ENCODE measurements at places on chromosomes 5 and 9.
A peak's percentile ranks its signal among the peaks of the same experiment; 100 is the strongest.

GRCh38 chr9:81753436-81753835 is 64.1 kb upstream of the TLE1 start:
- no peaks in the 10 kb centered on the region for H3K4me1 ChIP-seq
- no peaks in the 10 kb centered on the region for H3K36me3 ChIP-seq
- DNase-seq = no peak
- H3K4me3 ChIP-seq = no peak overlapping the region

- H3K27ac ChIP-seq = no peak overlapping the region
- H3K4me1 ChIP-seq = peaks cover 59% of the 10 kb centered on the region
- no peak for DNase-seq
- no peak overlapping the region for H3K4me3 ChIP-seq
Measured at GRCh38 chr5:78632467-78632866, 16.1 kb downstream of the LHFPL2 start.

GRCh38 chr5:17255471-17256021 is 38.1 kb downstream of the BASP1 start:
- H3K36me3 ChIP-seq = no peaks in the 10 kb centered on the region
- no peaks in the 10 kb centered on the region for H3K4me1 ChIP-seq
- no peak overlapping the region for H3K27ac ChIP-seq
- no peak overlapping the region for H3K4me3 ChIP-seq

DNA sequence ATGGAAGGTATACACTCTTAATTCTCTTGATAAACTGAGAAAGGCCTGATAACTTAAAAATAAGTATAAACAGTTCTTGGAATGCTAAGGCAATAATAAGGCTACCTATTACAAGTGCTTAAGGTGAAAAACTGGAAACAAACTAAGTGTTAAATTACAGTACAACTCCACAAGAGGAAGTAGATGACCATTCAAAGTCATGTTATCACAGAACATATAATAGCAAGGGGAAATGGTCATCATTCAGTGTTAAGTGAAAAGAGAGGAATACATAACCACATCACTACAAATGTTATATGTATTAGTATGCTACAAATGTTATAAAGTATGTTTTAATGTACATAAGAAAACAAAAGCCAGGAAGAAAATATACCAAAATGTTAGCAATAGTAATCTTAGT is 135.9 kb downstream of the CCDC192 start:
- no peaks in the 10 kb centered on the region for H3K27me3 ChIP-seq
- H3K27ac ChIP-seq = no peak overlapping the region
- no peak overlapping the region for H3K4me3 ChIP-seq

DNA sequence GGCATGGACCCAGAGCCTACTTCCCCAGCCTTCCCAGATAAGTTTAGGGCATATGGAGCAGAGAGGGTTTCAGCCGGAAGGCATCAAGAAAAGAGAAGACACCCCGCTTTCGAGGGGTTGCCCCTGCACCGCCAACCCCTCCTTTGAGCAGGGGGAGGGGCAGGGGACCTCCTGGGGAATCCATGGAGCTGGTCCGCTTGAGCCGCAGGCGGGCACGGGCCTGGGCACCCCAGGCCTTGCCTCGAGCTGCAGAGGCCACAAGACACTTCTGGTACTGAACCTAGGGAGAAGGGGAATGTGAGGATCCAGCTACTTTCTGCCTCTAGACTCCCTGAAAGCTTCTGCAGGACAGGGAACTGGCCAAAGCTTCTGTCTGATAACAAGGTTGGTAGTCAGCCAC is 1.3 kb upstream of the SRA1 start:
- H3K4me1 ChIP-seq = peaks cover 65% of the 10 kb centered on the region
- H3K4me3 ChIP-seq = no peak overlapping the region
- no peaks in the 10 kb centered on the region for H3K27me3 ChIP-seq
- DNase-seq = no peak
- no peak overlapping the region for H3K27ac ChIP-seq

DNA sequence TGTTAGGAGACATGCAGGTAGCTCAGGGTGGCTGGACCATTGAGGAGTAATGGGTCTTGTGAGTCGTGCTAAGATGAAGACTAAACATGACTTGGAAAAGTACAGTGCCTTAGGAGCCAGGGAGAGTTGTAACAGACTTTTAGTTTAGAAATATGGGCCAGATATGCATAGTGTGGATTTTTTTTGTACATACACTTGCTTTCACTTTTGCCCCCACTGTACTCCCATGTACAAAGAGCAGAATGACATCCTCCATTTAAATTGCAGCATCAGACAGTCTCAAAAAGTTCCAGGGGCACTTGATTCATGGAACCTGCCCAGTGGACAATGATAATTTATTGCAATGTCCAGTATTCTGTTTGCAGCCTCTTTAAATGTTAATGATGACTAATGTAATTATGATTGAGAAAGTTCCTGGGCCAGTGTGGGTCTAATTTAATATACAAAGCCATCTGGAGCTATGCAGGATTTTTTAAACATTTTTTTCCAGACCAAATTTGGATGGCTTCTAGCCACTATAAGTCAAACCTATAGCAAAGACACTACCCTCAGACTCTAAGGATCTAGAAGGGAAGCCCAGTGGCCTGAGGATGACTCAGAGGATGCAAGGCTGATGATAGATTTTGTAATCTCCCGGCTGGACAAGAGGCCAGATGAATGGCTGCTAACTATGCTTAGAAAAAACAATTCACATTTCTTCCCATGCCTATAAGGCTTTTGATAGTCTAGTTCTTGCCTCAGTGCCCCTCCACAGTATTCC is 80.1 kb downstream of the TRPC7 start:
- H3K4me3 ChIP-seq = no peak overlapping the region
- no peak for DNase-seq
- no peaks in the 10 kb centered on the region for H3K4me1 ChIP-seq
- H3K27ac ChIP-seq = no peak overlapping the region
- H3K27me3 ChIP-seq = peaks cover 78% of the 10 kb centered on the region
- H3K36me3 ChIP-seq = no peaks in the 10 kb centered on the region

GRCh38 chr9:131275332-131276093 is 797 bp downstream of the FAM78A start:
- H3K4me1 ChIP-seq = peaks cover 88% of the 10 kb centered on the region
- no peaks in the 10 kb centered on the region for H3K36me3 ChIP-seq
- H3K4me3 ChIP-seq = peak overlapping the region; percentile 96
- no peaks in the 10 kb centered on the region for H3K27me3 ChIP-seq
- peak overlapping the region; percentile 99 for H3K27ac ChIP-seq

DNA sequence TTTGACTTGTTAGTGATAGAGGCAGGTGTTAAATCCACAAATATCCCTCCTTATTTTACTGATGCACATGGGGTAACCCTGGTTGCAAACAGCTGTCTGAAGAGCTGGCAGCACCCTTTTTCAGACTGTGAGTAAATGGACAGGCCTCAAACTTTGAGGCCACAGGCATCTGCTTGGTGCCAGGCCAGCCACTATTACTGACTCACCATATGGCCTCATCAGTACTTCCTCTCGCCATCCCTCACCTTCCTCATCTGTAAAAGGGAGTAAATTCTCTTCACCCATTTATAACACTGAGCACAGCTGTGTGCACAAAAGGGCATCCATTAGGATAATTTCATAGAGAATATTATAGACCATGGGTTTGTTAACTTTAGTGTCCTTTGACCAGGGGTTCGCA is 11.9 kb upstream of the TNIP1 start:
- no peaks in the 10 kb centered on the region for H3K27me3 ChIP-seq
- H3K4me3 ChIP-seq = no peak overlapping the region
- H3K36me3 ChIP-seq = no peaks in the 10 kb centered on the region
- no peak for DNase-seq

GRCh38 chr5:8813180-8813579 is 732.7 kb downstream of the SEMA5A start:
- no peaks in the 10 kb centered on the region for H3K4me1 ChIP-seq
- H3K4me3 ChIP-seq = no peak overlapping the region
- H3K36me3 ChIP-seq = no peaks in the 10 kb centered on the region
- no peak for DNase-seq

GRCh38 chr9:129840034-129840433 is 4.8 kb downstream of the USP20 start:
- H3K4me1 ChIP-seq = peaks cover 24% of the 10 kb centered on the region
- no peak overlapping the region for H3K4me3 ChIP-seq
- peaks cover 8% of the 10 kb centered on the region for H3K36me3 ChIP-seq
- no peak for DNase-seq
- no peaks in the 10 kb centered on the region for H3K27me3 ChIP-seq

GRCh38 chr9:21443849-21444625 is 3.8 kb downstream of the IFNA1 start:
- DNase-seq = no peak
- no peaks in the 10 kb centered on the region for H3K36me3 ChIP-seq
- no peak overlapping the region for H3K4me3 ChIP-seq
- peaks cover 25% of the 10 kb centered on the region for H3K27me3 ChIP-seq

DNA sequence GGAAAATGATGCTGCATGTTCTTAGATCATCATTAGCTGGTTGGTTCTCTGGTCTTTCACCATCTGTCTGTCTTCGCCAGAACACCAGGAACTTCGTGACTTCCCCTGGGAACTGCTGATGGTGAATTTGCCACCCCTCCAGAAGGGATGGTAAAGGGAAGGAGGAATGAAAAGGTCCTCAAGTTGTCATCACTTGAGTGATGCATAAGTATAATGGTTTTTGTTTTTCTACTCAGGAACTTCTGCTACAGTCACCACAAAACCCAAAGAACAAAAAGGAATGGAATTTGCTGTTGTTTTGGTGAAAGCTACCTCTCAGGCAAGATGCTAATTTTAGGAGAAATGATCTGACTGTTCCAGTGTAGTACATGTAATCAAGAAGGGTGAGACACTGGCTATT is 328.4 kb downstream of the ARHGEF28 start:
- DNase-seq = no peak
- H3K36me3 ChIP-seq = no peaks in the 10 kb centered on the region
- no peaks in the 10 kb centered on the region for H3K27me3 ChIP-seq

DNA sequence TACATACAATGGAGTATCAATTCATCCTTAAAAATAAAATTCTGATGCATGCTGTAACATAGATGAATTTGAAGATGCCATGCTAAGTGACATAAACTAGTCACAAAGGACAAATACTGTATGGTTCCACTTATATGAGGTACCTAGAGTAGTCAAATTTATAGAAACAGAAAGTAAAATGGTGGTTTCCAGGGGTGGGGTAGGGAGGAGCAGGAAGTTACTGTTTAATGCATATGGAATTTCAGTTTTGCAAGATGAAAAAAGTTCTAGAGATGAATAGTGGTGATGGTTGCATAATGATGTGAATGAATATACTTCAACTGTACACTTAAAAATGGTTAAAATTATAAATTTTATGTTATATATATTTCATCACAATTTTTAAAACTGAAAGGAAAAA is 57.3 kb upstream of the FNIP1 start:
- H3K27ac ChIP-seq = no peak overlapping the region
- H3K4me1 ChIP-seq = no peaks in the 10 kb centered on the region
- no peaks in the 10 kb centered on the region for H3K36me3 ChIP-seq
- H3K4me3 ChIP-seq = no peak overlapping the region
- DNase-seq = no peak
- no peaks in the 10 kb centered on the region for H3K27me3 ChIP-seq

DNA sequence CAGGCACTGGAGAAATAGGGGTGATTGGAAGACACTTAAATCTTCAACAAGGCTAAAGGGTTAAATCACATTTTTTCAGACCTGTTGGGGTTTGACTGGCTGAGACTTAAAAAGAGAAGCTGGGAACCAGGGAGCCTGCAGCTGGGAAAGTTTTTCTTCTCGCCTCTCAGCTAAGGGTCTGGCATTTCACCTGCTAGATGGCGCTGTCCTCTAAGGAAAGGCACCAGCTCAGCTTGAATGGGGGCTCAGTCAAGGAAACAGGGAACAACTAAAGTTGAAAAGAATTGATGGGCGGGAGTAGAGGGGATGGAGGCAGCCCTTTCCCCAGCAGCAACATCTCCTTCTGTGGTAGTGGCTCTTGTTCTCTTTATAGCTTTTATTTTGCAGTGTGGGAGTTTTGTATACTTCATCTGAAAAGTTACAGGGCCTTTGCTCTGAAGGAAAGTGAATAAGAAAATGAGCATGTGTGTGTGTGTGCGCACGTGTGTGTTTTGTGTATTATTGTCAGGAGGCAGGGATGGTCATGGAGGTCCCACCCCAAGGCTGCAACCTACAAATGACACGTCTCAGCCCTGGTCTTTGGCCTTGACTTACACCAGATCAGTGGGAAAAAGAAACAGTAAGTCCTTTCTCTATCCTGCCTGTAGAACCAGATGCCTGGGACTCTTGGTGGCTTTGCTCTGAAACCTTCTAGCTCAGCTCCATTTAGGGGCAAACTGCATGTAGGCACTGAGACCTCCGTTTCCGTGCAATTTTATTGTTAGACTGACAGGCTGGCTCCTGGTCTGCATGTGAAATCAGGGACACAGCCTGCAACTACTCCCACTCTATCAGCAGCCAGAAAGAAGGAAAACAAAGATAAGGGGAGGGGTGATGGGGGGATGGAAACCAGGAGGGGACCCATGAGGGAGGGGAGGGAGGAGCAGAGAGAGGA is 316.2 kb upstream of the CLINT1 start:
- peak; percentile 67 for DNase-seq
- no peaks in the 10 kb centered on the region for H3K36me3 ChIP-seq
- peak overlapping the region; percentile 74 for H3K27ac ChIP-seq
- peaks cover 14% of the 10 kb centered on the region for H3K27me3 ChIP-seq
- no peak overlapping the region for H3K4me3 ChIP-seq

DNA sequence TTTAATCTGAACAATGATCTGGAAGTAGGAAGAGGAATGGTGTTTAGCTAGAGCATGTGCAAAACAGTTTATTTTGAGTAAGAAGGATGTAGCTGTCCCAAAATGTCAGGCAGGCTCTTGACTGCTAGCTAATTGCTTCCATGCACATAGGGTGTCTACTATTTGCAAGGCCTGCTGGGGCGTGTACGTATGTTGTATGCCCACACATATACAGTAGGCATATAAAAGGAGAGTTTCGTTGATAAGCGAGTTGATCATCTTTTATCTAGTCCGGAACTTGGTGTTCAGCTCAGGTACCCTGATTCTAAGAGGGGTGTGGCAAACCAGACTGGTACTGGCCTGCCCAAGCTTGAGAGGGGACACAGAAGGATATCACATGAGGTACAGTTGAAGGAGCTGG is 177.2 kb downstream of the GOLPH3 start:
- H3K4me3 ChIP-seq = no peak overlapping the region
- no peaks in the 10 kb centered on the region for H3K27me3 ChIP-seq
- peaks cover 39% of the 10 kb centered on the region for H3K36me3 ChIP-seq
- DNase-seq = no peak

- H3K4me3 ChIP-seq = no peak overlapping the region
- peaks cover 7% of the 10 kb centered on the region for H3K27me3 ChIP-seq
- H3K27ac ChIP-seq = no peak overlapping the region
- no peaks in the 10 kb centered on the region for H3K4me1 ChIP-seq
- no peak for DNase-seq
Measured at GRCh38 chr9:71515626-71516025, 252.7 kb downstream of the CEMIP2 start.

DNA sequence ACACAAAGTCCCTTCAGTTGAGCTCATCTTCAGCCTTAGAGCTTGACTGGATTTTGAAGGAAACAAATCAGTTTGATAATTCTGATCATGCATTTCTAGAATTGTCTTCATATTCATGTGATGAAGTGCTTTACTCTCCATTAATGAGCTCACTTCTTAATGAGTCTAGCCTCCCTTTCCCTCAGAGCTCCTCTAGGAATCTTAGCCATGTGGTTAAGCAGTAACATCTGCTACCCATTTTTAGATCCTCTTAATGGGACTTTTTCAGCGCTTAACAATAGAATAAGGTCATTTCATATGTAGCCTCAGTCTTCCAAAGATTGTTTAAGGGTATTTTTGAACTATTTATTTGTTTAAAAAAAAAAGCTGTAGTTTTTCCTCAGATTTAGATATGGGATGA is 36.9 kb upstream of the LURAP1L start:
- no peak overlapping the region for H3K4me3 ChIP-seq
- H3K4me1 ChIP-seq = no peaks in the 10 kb centered on the region
- no peaks in the 10 kb centered on the region for H3K27me3 ChIP-seq
- no peak for DNase-seq
- no peaks in the 10 kb centered on the region for H3K36me3 ChIP-seq
